ENCODE measurements at places on chromosomes 2 and 18. TPM values are rescaled to one million over a fixed set of nuclear protein-coding genes. Genes with fewer than 3 reads are reported as not detected.

Gene NPPC
- not detected for total RNA-seq

GRCh38 chr18:2201036-2201600 lies 370.2 kb downstream of the METTL4 start:
- no peak for DNase-seq

GRCh38 chr2:119359774-119360173 lies 6.9 kb downstream of the C2orf76 start:
- no peak for DNase-seq

- DNase-seq = no peak
Observed at GRCh38 chr2:153145470-153145978, 333.0 kb downstream of the RPRM start.

Gene TMEM163
- total RNA-seq = 2.4 TPM

DNA sequence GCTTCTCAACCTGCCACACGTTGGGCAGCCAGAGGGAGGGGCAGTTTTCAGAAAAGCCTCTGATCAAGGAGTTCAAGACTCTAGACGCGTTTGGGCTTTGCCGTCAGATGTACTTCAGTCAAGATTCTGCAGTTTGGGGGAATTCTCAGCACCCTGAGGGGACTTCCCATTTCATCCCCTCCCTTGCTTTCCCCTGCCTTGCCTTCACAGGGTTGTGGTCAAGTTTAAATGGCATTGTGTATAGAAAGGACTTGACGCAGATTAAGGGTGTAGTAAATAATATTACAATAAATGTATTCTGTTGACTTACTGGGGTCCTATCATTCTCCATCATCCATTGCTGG lies 198.3 kb upstream of the NABP1 start:
- DNase-seq = no peak

DNA sequence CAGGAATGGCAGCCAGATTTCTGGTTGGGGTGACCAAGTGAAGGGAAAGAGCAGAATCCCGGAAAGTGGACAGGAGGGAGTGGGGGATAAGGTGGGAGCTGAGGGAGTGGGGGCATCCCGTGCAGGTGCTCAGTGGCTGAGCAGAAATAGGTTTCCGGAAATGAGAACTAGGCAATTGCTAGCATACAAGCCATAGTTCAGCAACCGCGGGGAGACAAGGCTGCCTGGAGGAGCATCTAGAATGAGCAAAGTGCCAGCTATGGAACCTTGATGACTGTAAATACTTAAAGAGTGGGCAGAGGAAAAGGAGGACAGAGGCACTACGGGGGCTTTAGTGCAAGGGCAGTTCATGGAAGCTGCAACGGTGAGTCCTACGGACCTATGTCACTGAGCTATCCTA lies 220.2 kb downstream of the BCL11A start:
- no peak for DNase-seq

Gene ADRA2B
- 0.55 TPM for total RNA-seq

DNA sequence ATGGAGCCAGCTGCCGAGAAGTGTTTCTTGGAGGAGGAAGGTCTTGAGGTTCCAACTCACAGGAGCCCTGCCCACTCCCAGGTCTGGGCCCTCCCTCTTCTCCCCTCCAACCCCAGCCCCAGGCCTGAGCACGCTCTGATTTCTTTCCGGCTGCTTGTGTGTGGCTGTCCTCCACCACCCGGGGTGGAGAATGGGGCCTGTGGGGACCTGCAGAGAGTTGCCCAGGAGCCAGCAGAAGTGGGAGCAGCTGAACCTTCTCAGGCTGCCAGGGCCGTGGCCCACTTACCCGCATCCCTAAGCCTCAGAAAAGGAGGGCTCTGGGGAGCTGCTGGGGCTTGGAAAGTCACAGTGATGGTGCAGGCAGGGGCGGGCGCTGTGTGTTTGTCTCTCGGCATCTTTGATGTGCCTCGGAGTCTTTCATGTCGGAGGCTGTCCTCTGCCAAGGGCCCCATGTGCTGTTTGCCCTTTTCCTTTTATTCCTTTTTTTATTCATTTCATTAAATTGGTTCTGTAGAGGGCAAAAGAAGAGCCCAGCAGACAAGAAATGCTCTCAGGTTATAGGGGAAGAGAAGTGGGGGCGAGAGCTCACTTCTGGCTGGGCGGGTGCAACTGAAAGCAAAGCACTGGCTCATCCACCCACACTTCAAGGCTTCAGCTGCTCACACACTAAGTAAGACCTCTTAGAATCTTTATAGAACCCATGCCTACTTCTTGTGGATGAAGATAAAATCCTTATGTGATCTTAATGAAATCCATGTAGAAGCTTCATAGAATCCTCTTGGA lies 52.5 kb downstream of the SDC1 start:
- DNase-seq = no peak

Gene WDR35
- total RNA-seq = 7.4 TPM

DNA sequence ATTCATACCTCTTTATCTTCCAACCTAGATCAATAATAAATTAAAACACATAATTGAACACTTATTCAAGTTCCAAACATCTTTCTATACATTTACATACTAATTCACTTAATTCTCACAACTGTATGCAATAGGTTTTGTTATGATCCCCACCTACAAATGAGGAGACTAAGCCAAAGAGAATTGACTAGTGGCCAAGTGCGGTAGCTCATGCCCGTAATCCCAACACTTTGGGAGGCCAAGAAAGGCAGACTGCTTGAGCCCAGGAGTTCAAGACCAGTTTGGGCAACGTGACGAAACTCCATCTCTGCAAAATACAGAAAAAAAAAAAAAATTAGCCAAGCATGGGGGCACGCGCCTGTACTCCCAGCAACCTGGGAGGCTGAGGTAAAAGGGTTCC lies 36.8 kb downstream of the KCNG3 start:
- DNase-seq = no peak

Gene UGT1A10
- total RNA-seq = not detected

Gene AKAIN1
- total RNA-seq = not detected

- DNase-seq = no peak
Observed at GRCh38 chr2:127071901-127072328, 35.0 kb downstream of the BIN1 start.

GRCh38 chr2:125167820-125168219 lies 1142.7 kb downstream of the CNTNAP5 start:
- DNase-seq = no peak

Gene TRAK2
- total RNA-seq = 18.8 TPM

DNA sequence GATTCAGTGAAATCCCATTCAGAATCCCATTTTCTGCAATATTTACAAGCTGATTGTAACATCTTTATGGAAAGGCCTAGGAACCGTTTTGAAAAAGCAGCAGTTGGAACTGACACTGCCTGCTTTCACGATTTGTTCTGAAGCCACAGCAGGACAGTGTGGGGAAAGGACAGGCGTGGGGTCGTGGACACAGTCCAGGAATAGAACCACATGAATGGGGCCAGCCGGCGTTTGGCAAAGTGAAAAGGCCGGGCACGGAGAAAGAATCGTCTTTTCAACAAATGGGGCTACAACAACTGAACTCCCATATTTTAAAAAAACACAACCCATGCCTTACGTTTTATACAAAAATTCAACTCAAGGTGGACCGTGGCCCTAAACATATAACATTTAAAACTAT lies 69.8 kb downstream of the SLC66A2 start:
- no peak for DNase-seq

DNA sequence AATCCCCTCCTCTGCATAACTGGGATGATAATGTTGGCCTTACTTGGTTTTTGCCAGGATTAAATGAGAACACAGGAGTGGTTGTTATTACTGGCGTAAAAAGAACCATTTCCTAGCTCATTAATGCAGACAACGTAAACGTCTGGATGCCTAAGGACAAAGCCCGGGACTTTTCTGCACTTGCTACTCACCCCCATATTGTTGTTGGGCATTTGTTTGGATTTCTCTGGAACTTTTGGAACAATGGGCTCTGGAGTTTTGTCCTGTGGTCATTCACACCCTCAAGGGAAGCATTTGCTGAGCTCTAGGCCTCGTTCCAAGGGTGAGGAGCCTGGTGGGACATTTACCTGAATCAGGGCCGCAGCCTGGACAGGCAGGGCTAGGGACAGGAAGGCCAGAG lies 76.0 kb downstream of the HS1BP3 start:
- DNase-seq = no peak

- no peak for DNase-seq
Observed at GRCh38 chr18:44869533-44869932, 188.8 kb downstream of the SETBP1 start.

All from PC-9 (cell line).